Smooth muscle cell of the umbilical artery (primary cell): ENCODE measurements at places on chromosomes 1 and 21. TPM values are rescaled to one million over a fixed set of nuclear protein-coding genes. Genes with fewer than 3 reads are reported as not detected.

Gene GSTM5
- total RNA-seq: 1.8 and 2.3 TPM in 2 replicates

Gene OPTC
- not detected in 2 replicates for total RNA-seq

Gene TMEM51
- 8.6 and 10.5 TPM in 2 replicates for total RNA-seq

Gene TMPRSS3
- not detected in 2 replicates for total RNA-seq

Gene ELAPOR1
- 0.23 and 0.89 TPM in 2 replicates for total RNA-seq

Gene HNRNPCL2
- not detected in 2 replicates for total RNA-seq

Gene SPATA17
- 0.30 and 0.55 TPM in 2 replicates for total RNA-seq

Gene U2AF1
- total RNA-seq: 16.9 and 38.1 TPM in 2 replicates

Gene AMIGO1
- 1.0 and 2.1 TPM in 2 replicates for total RNA-seq

Gene DEPDC1
- 3.0 and 28.9 TPM in 2 replicates for total RNA-seq

Gene EPHB2
- total RNA-seq: 37.7 and 58.8 TPM in 2 replicates

Gene FBLIM1
- 99.2 and 141 TPM in 2 replicates for total RNA-seq

Gene ATAD3A
- total RNA-seq: 24.1 and 49.1 TPM in 2 replicates

Gene KRTAP19-1
- total RNA-seq: not detected in 2 replicates

Gene PAQR6
- total RNA-seq: 0.28 and 0.59 TPM in 2 replicates

Gene RUNX3
- total RNA-seq: not detected in 2 replicates

Gene FAM163A
- total RNA-seq: 0.05 TPM in 1 of 2 replicates, not detected in the other

Gene PSMD4
- total RNA-seq: 201 and 226 TPM in 2 replicates

Gene SLC26A9
- total RNA-seq: not detected in 2 replicates

Gene FMO2
- total RNA-seq: not detected in 2 replicates

Gene CLCA2
- total RNA-seq: 0.46 and 1.5 TPM in 2 replicates

Gene IFI44
- total RNA-seq: 7.8 and 17.2 TPM in 2 replicates

Gene FALEC
- not detected in 2 replicates for total RNA-seq

Gene IGSF8
- total RNA-seq: 53.2 and 56.4 TPM in 2 replicates

Gene CD247
- total RNA-seq: not detected in 2 replicates

Gene CASZ1
- total RNA-seq: under 0.01 and 0.46 TPM in 2 replicates

Gene PYHIN1
- total RNA-seq: not detected in 2 replicates

Gene PGLYRP4
- not detected in 2 replicates for total RNA-seq

Gene INKA2
- total RNA-seq: 1.2 and 4.7 TPM in 2 replicates

Gene USH2A
- not detected in 2 replicates for total RNA-seq

Gene KRTAP19-3
- total RNA-seq: not detected in 2 replicates

Gene CNN3
- total RNA-seq: 525 and 648 TPM in 2 replicates

Gene MFAP2
- total RNA-seq: 34.6 and 44.5 TPM in 2 replicates

Gene CFHR4
- total RNA-seq: not detected in 2 replicates

Gene SPATA46
- total RNA-seq: not detected in 2 replicates

Gene KIF26B
- 66.8 and 71.3 TPM in 2 replicates for total RNA-seq

Gene ZBTB8A
- 7.2 and 8.0 TPM in 2 replicates for total RNA-seq

Gene BARHL2
- total RNA-seq: not detected in 2 replicates

Gene GBP1
- total RNA-seq: 25.9 and 36.5 TPM in 2 replicates

Gene FCGR3A
- not detected in 2 replicates for total RNA-seq

Gene FCRL2
- not detected in 2 replicates for total RNA-seq

Gene ESPN
- total RNA-seq: 0.05 TPM in 1 of 2 replicates, not detected in the other

Gene CBR3
- total RNA-seq: 4.5 and 7.8 TPM in 2 replicates

Gene SELL
- total RNA-seq: not detected in 2 replicates

Gene GOLT1A
- total RNA-seq: not detected in 2 replicates

Gene TP73
- total RNA-seq: not detected in 2 replicates

Gene SYTL1
- total RNA-seq: 0.23 and 0.59 TPM in 2 replicates

Gene MYOM3
- total RNA-seq: 0.18 and 0.30 TPM in 2 replicates

Gene TMEM52
- total RNA-seq: 0.32 TPM in 1 of 2 replicates, not detected in the other

Gene HIVEP3
- 4.8 and 6.6 TPM in 2 replicates for total RNA-seq

Gene ERICH3
- 0.05 TPM in 1 of 2 replicates, not detected in the other for total RNA-seq

Gene SEMA6C
- total RNA-seq: 0.89 and 1.7 TPM in 2 replicates

Gene ELAVL4
- total RNA-seq: not detected in 2 replicates

Gene KRTAP26-1
- not detected in 2 replicates for total RNA-seq

Gene KRTAP13-1
- not detected in 2 replicates for total RNA-seq

Gene TEDDM1
- total RNA-seq: not detected in 2 replicates

Gene CD1B
- total RNA-seq: not detected in 2 replicates

Gene JAM2
- total RNA-seq: 1.5 and 1.9 TPM in 2 replicates

Gene PIGK
- total RNA-seq: 64.4 and 78.1 TPM in 2 replicates

Gene IGSF5
- 0.59 TPM in 1 of 2 replicates, not detected in the other for total RNA-seq
